Cardiac muscle cell (in vitro differentiated cells and primary cell): ENCODE measurements at places on chromosomes 16 and 17. TPM values are rescaled to one million over a fixed set of nuclear protein-coding genes. Genes with fewer than 3 reads are reported as not detected.

DNA sequence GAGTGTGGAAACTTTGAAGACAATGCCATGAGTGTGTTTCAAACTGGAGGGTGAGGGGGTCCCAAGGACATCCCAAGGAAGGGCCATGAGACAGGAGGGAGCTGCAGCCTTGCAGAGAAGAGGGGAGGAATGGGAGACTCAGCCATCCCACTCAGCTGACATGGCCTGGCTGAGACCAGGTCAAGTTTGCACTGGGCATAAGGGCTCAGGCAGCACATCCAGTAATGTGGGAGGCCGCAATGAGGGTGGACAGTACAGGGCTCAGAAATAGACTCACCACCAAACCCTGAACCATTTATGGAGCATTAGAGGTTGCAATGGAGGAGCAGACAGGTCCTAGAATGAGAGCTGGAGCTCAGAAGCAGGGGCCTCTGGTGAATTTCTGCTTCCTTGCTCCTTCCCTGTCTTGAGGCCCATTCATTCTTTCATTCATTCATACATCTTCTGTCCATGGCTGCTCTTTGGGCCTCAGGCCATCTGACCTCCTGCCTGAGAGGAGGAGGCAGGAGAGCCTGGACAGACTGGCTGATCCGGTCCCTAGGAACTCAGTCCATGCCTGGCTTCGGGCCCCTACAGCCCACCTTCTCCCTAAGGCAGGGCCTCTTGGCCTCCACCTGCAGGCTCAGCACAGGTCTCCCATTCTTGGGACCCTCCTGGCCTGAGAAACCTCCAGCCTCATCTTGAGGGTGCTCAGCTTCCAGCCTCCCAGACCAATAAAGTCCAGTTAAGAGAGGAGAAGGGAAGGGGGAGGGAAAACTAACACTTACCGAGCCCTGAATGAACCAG, 70.5 kb upstream of the CDH5 start:
- H3K4me1 ChIP-seq: no peaks in the 10 kb centered on the region
- H3K4me3 ChIP-seq: no peak overlapping the region
- H3K36me3 ChIP-seq: no peaks in the 10 kb centered on the region
- no peak for DNase-seq

- H3K36me3 ChIP-seq: no peaks in the 10 kb centered on the region
- no peaks in the 10 kb centered on the region for H3K27me3 ChIP-seq
Measured at GRCh38 chr17:27776882-27777624, 23.3 kb downstream of the NOS2 start.

GRCh38 chr16:68069511-68070248, 15.5 kb upstream of the NFATC3 start:
- H3K27me3 ChIP-seq: no peaks in the 10 kb centered on the region
- H3K4me1 ChIP-seq: no peaks in the 10 kb centered on the region
- no peak overlapping the region for H3K27ac ChIP-seq
- no peak for DNase-seq
- H3K4me3 ChIP-seq: no peak overlapping the region

CCL8 gene
- total RNA-seq: not detected in 2 replicates

MYH13 gene
- total RNA-seq: 0.09 TPM in 1 of 2 replicates, not detected in the other

HBQ1 gene
- 2.0 and 3.7 TPM in 2 replicates for total RNA-seq

KRT222 gene
- 0.25 TPM in 1 of 2 replicates, not detected in the other for total RNA-seq
